ENCODE measurements at places on chromosomes 7 and 10.

GRCh38 chr7:24700521-24701260 is 56.6 kb downstream of the GSDME start:
- DNase-seq: no peak

- DNase-seq: no peak
Observed at GRCh38 chr10:8057636-8058273, 3.3 kb downstream of the GATA3 start.

- DNase-seq: no peak
Observed at GRCh38 chr10:124665980-124666379, 78.2 kb downstream of the FAM53B start.

DNA sequence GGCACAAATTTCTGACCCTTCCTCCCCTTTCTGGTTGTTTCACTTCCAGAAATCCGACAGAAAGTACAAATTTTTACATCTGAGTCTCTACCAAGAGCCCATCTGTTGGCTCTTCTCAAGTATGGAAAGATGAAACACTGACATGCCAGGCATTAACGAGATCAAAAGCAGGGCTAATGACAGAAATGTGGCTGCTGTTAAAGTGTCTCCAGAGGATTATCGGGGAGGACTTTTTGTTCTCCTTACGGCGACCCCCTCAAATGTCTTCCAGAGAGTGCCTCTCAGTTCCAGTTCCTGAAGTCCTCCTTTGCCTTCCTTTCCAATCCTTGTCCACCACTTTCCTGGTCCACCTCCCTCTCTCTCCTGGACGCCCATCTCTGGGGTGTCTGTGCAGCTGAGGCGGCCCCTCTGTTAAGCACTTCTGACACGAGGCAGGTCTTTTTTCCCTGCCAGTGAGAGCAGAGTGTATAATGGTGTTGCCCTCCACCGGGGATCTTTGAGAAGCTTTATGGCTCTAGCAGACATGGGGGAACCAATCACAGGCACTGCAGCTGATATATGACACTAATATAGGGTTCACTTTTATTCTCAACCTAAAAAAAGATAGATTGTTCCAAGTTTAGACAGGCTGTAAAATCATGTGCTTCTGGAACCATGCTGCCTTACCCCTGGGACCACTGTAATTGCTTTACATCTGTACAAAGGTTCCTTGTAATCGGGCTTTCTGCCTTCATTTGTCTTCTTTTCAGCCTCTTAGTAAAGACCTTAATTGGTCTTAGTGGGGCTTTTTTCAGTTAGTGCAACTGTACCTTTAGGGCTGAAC is 757.1 kb downstream of the AUTS2 start:
- DNase-seq: no peak

- no peak for DNase-seq
Observed at GRCh38 chr10:104501864-104502579, 139.1 kb upstream of the SORCS3 start.

DNA sequence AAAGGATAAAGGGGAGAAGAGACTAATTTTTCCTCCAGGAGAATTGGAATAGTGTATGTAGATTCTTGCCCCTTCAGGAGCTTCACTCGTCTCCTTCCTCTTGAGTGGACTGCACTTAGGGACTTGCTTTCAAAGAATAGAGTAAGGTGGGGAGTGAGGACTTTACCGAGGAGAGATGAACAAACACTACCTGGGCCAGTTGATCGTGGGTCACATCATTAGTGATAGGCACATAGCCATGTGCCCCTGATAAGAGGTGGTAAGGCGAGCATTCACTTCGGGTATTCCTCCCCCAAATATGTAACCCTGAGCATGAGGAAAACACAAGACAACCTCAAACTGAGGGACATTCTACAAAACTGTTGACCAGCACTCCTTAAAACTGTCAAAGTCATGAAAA is 14.6 kb upstream of the KIFBP start:
- DNase-seq: no peak

GRCh38 chr10:52220947-52221346 is 93.1 kb upstream of the DKK1 start:
- DNase-seq: no peak

GRCh38 chr10:96690755-96691730 is 29.3 kb downstream of the PIK3AP1 start:
- DNase-seq: no peak

DNA sequence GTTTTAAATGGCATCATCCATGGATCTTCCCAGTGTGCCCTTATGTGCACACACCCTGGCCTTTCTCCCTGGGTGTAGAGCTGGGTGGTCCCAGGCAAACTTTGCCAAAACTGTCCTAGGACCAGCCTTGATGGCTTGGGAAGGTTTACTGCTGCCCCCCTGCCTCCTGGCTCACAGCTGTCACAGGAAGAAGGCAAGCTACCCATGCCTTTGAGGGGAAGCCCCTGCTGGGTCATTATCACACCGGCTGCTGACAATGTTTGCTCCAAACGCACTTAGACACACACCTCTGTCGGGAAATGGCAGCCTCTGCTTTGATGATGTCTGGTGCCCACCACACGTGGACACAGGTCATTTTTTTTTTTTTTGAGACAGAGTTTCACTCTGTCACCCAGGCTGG is 25.2 kb upstream of the FIGNL1 start:
- DNase-seq: no peak

DNA sequence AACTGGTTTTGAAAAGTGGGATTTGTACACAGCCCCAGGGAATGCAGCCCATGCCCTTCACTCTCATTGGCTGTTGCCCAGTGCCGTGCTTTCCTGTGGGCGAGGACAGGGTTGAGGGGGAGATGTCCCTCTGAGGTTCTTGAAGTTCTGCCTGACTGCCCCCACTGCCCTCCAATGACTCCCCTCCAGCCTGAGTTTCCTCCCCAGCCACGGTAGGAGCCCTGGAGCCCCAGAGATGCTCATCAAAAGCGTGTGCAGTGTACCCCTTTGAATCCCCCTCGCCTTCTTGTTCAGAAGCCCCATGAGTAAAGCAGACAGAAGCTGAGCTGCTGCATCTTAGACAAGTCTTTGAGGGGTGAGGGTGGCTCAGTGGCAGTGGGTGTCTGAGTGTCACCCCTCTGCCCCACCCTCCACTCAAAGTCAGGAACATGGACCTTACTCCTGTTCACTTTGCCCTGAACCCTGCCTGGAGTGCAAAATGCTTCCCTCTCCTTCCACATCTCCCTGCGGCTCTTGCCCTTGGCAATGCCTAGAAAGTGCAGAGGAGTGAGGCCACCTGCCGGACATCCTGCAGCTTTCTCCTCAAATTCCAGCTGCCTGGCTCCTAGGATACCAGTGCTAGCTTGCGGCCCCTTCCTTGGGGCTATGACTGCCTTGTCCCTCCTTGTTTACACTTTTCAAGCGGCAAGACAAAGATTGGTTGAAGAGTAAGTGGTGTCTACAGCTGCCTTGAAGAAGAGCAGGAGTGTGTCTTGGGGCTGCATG is 19.9 kb downstream of the FAM241B start:
- DNase-seq: no peak

GRCh38 chr10:30398788-30399187 is 35.2 kb upstream of the MAP3K8 start:
- DNase-seq: no peak

DNA sequence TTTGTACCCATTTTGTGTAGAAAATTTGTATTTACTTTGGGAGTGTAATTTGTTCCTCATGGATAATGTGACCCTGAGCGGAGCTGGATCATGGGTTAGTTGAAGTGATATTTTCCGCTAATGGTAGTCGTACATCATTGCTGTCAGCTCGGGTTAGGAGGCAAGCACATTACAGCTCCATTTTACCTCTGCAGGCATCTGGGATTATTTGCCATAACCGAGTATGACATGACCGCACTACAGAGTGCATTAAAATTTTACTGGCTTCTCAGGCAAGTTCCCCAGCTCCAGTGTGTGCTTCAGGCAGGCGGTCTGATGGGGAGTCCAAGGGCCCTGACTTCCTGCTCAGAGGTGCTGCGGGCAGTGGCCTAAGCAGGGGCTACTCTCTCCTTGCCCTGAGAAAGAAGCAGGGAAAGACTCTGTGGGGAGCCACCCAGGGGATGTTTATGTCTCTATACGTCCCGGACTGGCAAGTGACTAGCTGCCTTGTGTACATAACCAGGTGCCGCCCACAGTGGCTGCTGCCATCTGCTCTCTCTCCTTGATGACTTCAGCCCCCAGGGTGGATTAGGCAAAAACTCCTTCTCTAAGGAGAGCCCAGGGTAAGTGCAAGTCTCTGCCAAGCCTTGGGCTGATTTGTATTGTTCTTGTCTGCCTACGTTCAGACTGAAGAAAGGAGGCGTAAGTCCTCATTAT is 685.3 kb upstream of the GALNT17 start:
- DNase-seq: no peak

DNA sequence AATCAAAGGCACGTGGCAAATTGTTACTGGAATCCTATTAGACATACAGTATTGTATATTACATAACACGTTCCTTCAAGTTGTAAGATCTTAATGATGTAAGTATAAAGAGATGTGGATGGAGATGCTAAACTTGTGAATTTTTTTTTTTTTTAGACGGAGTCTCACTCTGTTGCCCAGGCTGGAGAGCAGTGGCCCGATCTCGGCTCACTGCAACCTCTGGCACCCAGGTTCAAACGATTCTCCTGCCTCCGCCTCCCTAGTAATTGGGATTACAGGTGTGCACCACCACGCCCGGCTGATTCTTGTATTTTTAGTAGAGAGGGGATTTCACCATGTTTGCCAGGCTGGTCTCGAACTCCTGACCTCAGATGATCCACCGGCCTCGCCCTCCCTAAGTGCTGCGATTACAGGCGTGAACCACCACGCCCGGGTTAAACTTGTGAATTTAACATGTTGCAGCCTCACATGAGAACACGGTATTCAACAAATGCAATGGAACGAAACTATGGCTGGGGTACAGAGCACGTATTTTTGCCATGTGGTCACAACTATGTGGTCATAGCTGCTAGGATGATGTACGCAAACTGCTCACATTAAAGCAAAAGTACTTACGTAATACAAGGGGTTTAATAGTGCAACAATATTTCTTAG is 818 bp upstream of the SUPV3L1 start:
- no peak for DNase-seq

Data from anterior cingulate cortex (tissue), 58 donors.